Suprapubic skin (tissue), 4 donors: ENCODE measurements at places on chromosomes 4 and X. TPM values are rescaled to one million over a fixed set of nuclear protein-coding genes. Genes with fewer than 3 reads are reported as not detected.

H2BW2 gene
- total RNA-seq, result not detected

- DNase-seq, result no peak
Observed at GRCh38 chr4:95007998-95008397, 250.2 kb downstream of the BMPR1B start.

DNA sequence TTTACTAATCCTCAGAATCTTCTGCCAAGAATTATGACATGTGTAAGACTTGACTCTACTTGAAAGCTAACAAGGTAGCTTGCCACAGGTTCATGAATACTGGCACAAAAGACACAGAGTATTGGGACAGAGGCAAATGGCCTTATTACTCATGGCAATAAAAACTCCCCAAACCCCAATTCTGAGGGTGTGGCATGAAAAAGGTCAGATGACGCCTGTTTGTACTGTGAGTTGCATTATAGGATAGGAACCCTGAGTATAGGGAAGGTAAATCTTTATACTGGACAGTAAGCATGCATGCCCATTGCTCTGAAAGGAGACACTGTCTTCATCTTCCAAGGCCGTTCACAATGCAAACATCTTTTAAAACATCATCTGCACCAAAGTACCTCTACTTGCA is 600.0 kb downstream of the IL1RAPL1 start:
- no peak for DNase-seq

DNA sequence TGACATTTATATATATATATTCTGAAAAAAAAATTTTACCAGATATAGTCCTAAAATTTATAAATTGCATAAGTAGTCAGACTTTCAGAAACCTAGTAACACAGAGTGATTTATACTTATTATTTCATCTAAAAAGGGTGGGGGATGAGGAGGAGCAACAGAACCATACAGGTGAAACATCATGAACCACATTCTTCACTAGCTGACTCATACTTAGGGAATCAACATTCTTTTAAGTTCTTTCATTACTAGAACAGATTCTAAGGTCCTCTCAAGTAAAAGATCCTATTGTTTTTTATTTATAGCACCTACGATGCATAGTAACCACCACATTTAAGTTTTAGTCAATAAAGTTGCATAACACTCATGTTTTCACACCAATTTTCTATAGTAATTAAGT is 166.1 kb downstream of the LRBA start:
- no peak for DNase-seq

- no peak for DNase-seq
Observed at GRCh38 chrX:109199726-109200125, 282.2 kb downstream of the GUCY2F start.

- no peak for DNase-seq
Observed at GRCh38 chr4:43481526-43481925, 589.0 kb downstream of the GRXCR1 start.

DNA sequence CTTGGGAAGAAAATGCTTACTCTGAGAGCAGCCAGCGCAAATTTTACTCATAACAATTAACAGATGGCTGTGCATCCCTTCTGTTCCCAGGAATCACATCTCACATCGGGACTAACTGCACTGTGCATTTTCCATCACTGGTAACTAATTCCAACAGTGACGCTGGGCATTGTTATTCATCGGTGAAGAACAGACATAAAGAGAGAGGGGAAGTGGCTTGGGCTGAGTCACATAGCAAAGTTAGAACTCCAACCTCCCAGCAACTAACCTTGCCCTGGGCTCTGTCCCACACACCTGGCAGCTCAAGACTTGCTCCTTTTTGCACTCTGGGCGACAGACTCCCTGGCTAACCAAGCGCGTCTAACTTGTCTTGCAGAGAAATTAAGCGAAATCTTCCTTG is 6.4 kb upstream of the LONRF3 start:
- no peak for DNase-seq
